ENCODE measurements at places on chromosomes 2 and 18. TPM values are rescaled to one million over a fixed set of nuclear protein-coding genes. Genes with fewer than 3 reads are reported as not detected.

Gene DAW1
- not detected for total RNA-seq

Gene MYO7B
- 0.79 TPM for total RNA-seq

Gene CDKL4
- total RNA-seq, result 1.2 TPM

Gene FAM110C
- total RNA-seq, result 1.3 TPM
